ENCODE measurements at places on chromosomes 11 and 22. TPM values are rescaled to one million over a fixed set of nuclear protein-coding genes. Genes with fewer than 3 reads are reported as not detected.

The SRRD gene
- total RNA-seq = 43.5 TPM

The BIRC3 gene
- total RNA-seq = 0.52 TPM

The TAF1D gene
- total RNA-seq = 429 TPM

The DCPS gene
- total RNA-seq = 18.3 TPM

- DNase-seq = no peak
Measured at GRCh38 chr11:78292109-78292803, 103.5 kb downstream of the USP35 start.

DNA sequence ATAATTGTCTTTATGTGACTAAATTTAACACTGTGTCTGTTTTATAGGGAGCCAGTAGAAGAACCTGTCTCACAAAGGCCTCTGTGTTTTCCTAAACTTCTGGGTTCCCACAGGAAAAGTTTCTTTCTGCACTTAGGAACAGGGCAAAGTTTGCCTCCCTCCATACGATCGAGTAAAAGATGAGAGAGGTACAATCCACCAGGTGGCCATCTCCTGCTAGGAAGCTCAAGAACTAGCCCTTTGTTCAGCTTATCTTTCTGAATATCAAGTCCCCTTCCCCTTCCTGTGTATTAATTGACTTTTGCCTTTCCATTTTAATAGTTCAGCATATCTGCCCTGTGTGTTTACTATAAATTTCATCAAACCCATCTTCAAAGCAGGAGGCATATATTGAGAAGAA lies 18.0 kb downstream of the CSNK2A3 start:
- DNase-seq = no peak

GRCh38 chr11:118610225-118610772 lies 2.9 kb downstream of the PHLDB1 start:
- no peak for DNase-seq

DNA sequence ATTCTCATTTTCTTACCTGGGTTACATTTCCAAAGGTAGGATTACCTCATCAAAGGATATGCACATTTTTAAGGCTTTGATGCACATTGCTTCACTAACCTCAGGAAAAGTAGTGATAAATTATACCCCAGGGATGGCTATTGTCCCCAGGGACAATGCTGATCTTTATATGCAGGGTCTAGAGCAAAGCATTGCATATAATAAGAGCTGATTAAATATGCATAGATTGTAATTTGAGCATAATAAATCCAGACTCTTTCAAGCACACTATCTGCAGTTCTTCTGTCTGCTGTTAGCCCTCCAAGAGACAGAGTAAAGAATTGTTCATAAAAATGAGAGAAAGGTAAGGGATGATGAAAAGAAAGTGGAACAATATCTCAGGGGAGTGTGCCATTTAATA lies 57.3 kb upstream of the SYT13 start:
- DNase-seq = no peak

GRCh38 chr11:111361874-111362273 lies 17.2 kb downstream of the POU2AF1 start:
- no peak for DNase-seq

DNA sequence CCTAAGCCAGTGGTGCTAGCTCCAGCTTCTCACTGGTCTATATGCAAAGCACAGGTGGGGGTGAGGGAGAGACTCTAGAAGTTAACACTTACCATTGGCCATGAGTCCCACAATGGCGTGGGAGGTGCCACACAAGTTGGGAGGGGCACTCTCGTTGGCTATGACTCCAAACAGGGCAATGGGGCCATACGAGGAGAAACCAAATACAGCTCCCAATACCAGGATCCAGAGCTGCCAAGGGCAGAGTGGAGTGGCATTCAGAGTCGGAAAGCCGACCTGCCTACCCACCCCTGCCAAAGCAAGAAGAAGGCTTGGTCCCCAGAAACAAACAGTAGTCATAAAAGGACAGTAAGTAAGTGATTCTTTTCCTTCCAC lies 5.6 kb downstream of the SLC37A4 start:
- no peak for DNase-seq

- no peak for DNase-seq
Measured at GRCh38 chr11:17986007-17986710, 26.7 kb downstream of the SERGEF start.

GRCh38 chr11:132977241-132977640 lies 555.1 kb downstream of the OPCML start:
- DNase-seq = no peak

GRCh38 chr22:24599514-24599913 lies 3.5 kb upstream of the GGT1 start:
- DNase-seq = no peak

- no peak for DNase-seq
Measured at GRCh38 chr11:33723238-33723881, 12.9 kb downstream of the CD59 start.
